ENCODE measurements at places on chromosomes 1 and 21.

- no peak for DNase-seq
Observed at GRCh38 chr1:39395357-39395831, 96.0 kb upstream of the BMP8A start.

DNA sequence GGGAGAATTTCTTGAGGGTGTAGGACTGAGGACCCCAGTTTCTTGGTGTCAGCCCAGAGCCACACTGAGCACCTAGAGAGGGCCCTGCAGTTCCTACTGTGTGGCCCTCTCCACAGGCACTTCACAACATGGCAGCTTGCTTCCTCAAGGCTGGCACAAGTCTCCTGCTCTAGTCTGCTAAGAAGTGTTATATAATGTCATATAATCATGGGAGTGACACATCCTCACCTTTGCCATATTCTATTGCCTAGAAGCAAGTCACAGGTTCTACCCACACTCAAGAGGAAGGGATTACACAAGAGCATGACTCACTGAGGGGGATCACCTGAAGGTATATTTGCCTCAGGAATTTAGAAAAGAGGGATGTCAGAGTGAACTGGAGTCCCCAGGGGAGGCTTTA, 5.5 kb upstream of the SNX27 start:
- DNase-seq, result no peak

- DNase-seq, result no peak
Observed at GRCh38 chr1:218891577-218891976, 282.1 kb upstream of the LYPLAL1 start.

DNA sequence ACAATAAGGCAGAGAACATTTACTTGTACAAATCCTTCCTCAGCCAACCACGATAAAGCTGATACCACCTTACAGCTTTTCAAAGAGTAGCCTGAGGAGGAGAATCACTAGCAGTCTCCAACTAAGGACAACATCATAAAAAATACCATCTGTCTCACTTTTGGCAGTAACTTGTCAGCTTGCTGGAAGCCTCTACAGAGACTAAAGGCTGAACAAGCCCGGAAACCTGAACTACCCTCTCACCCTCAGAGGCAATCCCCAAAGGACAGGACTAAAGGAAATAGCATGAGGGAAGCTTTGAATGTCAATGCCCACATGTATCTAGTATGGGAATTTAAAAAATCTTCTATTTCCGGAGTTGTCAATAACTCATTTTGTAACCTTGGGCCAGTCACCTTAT, 10.6 kb downstream of the SRSF4 start:
- no peak for DNase-seq

DNA sequence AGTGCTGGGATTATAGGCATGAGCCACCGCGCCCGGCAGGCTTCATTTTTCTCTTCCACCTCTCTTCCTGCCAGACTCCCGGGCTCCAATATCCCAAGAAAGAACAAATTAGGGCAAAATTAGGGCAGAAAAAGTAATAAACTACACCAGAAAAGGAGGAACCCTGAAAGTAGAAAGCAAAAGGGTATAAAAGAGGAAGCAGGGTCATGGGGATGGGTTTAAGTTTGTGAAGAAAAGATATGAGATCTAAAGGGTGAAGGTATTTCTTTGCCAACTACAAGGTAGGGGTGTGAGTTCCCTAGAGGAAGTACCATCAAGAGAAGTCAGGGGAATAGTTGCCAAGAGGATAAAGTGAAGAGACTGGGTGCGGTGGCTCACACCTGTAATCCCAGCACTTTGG, 9.9 kb downstream of the PTPN22 start:
- DNase-seq, result no peak

DNA sequence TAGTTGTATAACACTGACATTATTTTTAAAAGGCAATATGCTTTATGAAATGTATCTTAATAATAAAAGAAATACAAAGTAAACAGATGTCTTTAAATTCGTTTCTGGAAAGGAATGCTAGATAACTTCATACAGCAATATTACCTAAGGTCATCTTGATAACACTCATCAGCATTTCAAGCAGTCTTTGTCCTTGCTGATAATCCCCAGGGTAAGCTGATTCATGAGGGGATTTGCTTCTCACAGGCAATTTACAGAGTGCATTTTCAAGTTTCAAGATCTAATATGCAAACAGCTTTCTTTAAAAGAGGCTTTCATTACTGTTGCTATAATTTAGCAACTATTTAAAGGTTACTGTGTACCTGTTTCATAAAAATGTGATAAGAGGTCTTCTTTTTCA, 75.2 kb upstream of the NEK2 start:
- no peak for DNase-seq

GRCh38 chr1:155389826-155390225, 69.1 kb downstream of the RUSC1 start:
- no peak for DNase-seq

DNA sequence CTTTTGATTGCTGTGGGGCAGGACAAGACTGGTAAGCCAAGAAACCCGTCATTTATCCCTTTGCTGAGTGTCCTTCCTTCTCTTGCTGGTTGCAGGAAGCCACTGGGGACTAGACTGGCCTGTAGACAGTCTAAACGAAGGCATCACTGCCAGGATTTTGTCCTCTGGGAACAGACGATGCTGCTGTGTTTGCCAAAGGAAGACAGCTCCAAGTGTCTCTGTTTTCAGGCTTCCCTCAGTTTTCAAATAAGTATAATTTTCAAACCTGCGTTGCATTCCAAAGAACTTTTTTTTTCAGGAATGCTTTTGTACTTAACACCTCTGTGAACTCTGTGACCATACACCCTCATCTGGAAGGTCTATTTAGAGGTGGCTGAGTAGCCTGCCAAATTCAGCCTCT, 269.4 kb downstream of the HLX start:
- no peak for DNase-seq

DNA sequence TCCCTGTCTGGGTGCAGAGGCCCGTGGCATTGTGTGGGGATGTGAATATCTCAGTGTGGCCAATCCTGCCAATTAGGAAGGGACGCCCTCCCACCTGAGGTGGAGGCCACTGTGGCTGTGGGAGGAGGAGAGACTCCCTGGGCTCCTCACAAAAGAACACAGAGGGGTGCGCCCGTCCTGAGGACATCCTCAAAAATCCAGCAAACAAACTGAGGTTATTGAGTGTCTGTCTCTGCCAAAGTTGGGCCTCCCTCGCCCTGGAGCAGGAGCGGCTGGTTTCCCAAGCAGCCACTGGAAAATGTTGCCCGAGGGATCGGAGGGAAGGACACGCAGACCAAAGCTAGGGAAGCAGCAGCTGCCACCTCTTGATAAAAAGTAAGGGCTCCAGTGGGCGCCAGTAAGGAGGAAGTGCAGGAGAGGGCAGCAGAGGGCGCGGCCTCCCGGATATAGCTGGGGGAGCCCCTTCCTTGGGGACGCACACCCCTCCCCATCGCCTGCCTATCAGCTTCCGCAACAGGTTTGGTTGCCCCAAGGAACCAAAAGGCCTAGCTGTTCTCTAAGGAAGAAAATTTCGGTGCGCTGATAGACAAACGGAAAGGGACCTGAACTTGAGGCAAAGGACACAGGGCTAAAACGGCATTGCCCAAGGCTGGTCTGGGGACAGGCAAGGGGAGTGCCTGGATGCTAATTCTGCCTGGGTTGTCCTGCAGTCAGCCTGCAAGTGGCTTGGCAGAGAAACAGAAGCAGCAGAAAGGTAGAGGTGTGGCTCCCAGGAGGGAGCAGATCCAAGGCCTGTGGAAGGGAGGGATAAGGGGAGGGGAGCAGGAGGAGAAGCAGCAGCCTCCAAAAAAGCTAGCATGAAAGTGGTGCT, 1.7 kb upstream of the GRIK3 start:
- DNase-seq, result no peak

DNA sequence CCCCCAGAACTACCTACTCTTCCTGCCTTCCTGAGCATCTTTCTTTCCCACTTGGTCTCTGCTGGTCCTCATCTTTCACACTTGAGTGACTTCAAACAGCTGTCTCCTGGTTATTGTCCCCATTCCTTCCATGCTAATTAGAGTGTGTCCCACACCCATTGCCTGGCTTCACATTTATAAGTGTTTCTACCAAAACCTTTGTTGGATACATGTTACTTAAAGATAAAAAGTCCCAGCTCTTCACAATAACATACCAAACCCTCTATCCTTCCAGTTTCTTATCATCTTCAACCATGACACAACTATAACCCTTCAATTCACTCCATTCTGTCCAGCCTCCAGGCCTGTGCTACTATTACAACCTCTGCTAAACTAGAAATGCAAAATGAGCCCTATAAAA, 41.0 kb downstream of the VCAM1 start:
- DNase-seq, result no peak

GRCh38 chr21:28801906-28802305, 190.8 kb downstream of the LTN1 start:
- no peak for DNase-seq

DNA sequence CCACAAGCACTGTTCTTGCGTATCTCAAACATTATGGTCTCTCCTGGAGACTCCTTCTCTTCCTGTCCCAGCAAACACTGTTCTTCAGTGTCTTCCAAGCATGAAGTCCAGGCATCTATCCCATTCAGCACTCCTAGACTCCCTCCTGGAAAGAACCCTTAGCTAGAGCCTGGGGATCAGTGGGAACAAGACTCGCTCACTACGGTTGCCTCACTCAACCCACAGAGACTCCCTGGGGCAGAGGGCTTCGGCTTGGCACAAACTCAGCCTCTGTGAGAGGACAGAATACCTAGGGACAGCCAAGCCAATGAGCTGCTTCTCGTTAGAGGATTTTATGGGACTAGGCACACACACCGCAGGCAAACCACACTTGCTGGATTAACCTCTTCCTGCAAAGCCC, 86.5 kb upstream of the IPO9 start:
- DNase-seq, result no peak

GRCh38 chr1:246413430-246413829, 93.6 kb downstream of the SMYD3 start:
- no peak for DNase-seq

- DNase-seq, result no peak
Observed at GRCh38 chr1:198966519-198966918, 327.7 kb downstream of the PTPRC start.

DNA sequence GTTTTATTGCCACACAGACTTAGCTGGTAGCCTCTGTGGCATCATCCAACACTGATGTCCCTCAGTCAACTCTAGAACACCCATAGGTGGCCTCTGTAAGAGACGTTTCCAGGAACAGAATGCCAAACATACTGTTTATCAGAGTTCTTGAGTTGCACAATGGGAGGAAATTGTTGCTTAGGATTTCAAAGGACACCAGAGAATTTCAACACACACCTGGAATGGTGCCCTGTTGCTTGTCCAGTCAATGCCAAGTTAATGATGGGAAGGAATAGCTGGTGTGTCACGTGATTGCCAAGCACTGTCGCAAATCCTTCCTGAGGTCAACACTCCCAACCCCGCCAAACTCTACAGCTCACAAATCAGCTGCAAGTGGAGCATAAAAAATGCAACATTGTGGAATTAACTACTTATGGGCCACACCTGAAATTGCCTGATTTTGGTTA, 28.6 kb upstream of the DUSP23 start:
- no peak for DNase-seq

GRCh38 chr1:243529512-243529911, 273.7 kb downstream of the SDCCAG8 start:
- DNase-seq, result no peak

DNA sequence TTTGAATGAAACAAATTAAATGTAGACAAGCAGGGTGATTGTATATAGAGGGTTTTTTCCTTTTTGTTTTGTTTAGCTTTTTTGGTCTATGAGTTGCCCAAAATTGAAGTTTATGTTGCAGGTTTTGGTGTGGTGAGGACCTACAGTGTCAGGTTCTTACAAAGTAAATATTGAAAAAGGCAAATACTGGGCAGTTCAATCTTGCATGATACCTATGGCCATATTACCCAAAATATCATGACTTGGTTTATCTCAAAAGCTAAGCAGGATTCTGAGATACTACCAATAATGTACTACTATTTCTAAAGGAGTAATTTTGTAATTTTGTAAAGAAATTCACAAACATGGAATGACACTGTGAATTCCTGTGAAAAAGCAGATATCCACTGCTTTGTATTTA, 1.8 kb downstream of the DNAJB4 start:
- no peak for DNase-seq

DNA sequence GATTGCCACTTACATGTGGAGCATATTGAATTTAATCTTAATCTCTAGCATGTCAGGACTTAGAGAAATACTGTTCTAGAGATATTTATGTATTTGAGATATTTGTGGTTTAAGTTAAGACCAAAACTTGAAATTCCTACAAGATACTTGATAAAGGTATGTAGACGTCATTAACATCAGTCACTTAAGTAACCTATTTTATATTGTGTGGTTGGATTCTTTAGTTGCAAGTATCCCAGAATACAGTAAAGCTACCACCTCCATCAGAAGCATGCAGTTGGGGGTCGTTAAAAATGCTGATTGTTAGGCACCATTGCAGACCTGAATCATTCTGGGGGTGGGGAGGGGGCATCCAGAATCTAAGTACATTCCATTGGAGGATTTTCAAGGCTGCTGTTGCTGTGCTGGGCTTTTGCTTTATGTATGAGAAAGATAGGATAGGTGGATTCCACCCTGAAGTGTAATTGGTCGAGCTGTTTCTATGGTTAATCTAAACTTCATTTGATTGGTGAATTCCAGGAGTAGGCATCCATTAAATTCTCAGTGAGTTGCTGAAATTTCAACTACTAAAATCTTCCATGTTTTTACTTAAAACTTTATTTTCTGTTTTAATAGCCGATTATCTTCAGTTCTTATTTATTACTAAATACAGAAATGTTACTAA, 4.0 kb downstream of the H3-3A start:
- DNase-seq, result no peak

DNA sequence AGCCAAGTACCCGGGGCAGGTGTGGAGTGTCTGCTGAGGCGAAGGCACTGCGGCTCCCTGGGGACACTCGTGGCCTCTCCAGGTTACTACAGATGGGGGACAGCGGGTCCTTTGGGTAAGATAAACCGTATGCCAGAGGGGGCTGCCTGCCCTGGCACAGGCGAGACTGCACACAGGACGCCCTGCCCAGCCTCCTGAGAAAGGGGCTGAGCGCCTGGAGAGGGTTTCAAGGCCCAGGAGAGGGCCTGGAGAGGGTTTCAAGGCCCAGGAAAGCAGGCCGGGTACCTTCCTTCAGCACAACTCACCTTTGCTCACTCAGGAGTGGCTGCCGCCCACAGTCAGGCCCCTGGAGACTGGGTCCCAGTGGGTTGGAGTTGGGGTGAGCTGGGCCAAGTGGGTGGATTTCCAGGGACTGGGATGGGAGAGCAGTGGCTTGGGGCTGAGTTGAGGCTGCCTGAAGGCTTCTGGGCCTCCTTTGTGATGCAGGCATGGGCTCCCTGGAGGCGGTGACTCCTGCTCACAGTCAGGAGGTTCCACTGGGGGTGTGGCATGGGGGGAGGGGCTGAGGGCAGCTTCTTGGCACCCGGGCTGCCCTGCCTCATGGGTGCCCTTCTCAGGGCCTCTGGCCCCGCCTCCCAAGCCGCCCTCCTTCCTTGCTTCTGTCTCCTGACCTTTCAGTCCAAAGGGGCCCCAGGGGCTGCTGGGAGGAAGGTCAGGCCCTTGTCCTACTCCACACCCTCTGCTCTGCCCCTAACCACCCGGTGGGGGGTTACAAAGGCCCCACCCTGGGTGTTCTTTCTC, at the start of gene MMEL1:
MMEL1 (minus strand) TSS at position 456 of the 801 bp plus-strand sequence. CDS start 3,532 bp downstream, outside the sequence.
- DNase-seq, result no peak

GRCh38 chr21:32888971-32889370, 117.4 kb upstream of the PAXBP1 start:
- DNase-seq, result no peak
